ENCODE measurements at places on chromosomes 1 and 21.

GRCh38 chr1:180247061-180247460 lies 17.0 kb downstream of the LHX4 start:
- no peak for DNase-seq

DNA sequence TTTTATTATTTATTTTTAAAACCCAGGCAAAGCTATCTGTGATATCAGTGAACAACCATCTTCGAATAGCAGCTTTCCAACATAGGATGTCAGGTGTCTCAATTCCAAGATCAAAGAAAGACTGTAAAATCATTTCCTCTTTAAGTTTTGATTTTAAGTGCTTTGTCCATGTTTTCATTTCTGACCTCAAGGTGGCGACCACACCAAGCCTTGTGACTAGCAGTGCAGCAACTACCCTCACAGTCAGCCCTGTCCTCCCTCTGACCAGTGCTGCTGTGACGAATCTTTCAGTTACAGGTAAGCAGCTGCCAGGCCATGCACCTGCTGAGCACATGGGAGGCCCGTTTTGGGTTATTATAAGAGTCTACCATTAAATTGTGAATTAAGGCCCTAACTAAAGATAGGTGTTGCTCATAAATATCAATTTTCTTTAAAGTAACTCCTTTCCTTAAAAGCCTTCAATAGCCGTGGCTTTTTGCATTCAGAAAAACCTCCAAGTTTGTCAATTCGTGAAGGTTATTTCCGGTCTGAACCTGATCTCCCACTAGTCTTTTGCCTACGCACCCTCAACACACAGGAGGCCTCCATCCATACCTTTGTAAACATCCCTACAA lies 117.0 kb downstream of the CD247 start:
- DNase-seq, result no peak

GRCh38 chr1:220983877-220984635 lies 104.8 kb downstream of the HLX start:
- no peak for DNase-seq

DNA sequence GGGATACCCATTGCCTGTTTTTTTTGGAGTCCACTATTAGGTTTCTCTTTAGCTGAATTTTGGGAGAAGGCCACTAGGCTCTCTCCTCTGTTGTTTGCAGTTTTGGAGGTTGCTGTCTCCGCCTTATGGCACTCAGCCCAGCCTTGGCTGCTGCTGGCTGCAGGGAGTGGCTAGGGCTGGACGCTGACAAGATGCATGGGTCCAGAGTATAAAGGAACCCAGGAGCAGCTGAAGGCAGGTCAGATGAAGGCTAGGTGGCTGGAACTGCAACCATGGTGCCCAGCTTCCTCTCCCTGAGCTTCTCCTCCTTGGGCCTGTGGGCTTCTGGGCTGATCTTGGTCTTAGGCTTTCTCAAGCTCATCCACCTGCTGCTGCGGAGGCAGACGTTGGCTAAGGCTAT lies at the start of gene CYP4B1:
TSS of gene CYP4B1 (plus strand) at position 237 of the 400 bp plus-strand sequence. CDS start at position 273, 36 bp downstream.
- DNase-seq, result no peak

- DNase-seq, result no peak
These were observed 255.9 kb upstream of the KIAA0040 start for GRCh38 chr1:175448467-175448866.

DNA sequence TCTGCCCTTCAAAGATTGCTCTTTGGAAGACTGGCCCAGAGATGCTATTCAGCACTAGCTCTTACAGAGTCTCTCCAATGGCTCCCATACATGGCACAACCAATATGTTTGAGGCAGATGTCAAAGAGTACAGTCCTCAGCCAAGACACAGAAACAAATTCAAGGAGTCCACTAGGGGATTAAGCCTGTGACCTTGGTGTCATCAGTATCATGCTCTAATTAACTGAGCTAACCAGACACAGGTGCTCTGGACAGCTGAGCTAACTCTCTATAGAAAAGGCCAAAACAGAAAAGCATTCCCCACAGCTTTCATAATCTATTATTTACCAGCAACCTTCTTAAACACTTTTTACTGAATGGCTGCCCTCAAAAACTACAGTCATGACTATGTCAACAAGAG lies 666.0 kb upstream of the PLXNA2 start:
- no peak for DNase-seq

DNA sequence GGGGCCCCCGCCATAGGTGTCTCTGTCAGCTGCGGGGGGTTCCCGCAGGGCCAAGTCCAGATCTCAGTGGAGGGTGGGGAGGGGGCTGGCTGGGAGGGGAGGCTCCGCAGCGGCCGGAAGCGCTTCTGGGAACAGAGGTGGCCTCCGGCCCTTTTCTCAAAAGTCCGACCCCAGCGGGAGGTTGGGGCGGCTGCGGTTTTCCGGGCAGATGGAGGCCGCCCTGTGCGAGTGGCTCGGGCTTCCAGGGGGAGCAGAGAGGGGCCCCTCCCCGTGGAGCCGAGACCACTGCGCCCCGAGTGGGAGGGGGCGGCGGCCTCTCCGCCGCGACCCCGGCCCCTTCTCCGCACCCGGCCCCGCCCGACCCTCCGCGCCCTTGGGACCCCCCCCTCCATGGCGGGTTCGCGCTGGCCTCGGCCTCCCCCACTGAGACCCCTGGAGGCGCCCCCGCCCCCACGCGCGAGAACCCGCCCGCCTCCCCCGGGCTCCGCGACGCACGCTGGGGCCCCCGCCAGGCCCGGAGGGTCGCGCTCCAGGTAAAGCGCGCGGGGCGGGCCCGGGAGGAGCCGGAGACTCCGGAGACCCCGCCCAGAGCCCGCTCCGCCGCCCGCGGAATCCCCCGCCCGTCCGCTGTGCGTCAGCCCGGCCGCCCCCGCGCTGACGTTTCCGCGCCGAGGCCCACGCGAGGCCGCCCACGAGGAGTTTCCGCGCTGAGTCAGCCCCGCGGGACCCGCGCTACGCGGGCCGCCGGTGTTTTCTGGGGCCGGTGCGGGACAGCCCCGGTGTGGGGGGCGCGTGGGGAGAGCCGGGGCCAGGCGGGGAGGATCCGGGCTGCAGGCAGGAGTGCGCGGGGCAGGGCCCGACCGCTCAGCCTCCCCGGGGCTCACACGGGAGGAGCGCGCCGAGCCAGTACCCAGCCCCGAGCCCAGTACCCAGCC lies 5.2 kb downstream of the TNFRSF18 start:
- no peak for DNase-seq

- DNase-seq, result no peak
These were observed 29.0 kb downstream of the ZSWIM5 start for GRCh38 chr1:45177452-45177851.

DNA sequence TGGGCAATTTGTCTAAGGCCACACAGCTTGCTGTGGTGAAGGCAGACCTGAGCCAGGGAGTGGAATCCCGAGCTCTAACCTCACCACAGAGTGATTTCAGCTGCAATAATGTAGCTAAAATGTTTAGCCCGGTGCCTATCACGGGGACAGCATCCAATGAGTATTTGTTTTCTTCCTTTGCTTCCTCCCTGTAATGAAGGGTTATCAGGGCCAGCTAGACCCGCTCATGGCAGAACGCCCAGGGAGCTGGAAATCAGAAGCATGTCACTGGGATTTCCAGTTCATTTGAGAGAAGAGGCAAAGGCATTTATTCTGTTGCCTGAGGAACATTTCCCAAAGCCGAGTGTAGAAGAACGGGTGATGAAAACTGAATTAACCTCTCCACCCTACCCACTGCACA lies 183.1 kb downstream of the ZSCAN20 start:
- DNase-seq, result no peak

DNA sequence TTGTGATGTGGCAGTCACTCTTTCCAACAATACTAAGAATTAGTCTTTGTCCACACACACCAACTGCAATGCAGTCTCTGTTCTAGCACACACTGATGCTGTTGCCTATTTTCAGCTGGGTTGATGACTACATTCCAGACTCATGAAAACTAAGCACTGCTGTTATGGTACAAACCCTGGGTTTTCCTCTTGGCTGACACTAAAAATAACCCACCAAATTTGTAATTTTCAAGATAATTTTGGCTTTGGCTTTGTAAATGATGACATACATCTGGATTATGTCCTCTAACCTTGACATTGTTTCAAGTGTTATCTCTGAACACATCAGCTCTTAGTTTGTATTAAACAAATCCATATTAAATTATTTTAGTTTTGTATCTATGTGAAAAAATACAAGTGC lies 444.8 kb downstream of the PTPRC start:
- DNase-seq, result no peak

DNA sequence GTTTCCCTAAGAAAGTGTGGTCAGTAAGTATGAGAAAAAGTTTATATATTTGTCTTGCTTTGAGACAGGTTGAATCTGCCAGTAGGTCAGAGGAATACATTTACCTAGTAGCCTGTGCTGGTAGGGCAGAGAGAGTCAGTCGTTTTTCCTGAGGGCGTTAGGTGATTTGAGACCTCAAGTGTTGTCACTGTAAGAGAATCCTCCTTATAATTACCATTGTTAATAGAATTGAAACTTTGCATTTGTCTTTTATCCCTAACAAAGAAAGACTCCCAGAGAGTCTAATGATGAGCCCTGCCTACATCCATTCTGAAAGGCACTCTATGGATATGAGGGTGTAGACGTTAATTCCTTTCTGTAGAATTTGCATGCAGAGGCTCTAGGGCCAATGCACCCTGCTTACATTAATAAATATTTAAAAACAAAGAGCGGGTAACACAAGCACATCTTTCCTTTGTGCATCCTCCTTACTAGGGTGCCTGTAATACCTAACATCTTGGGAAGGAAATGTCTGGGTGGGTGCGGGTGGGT lies 16.4 kb downstream of the PBX1 start:
- DNase-seq, result no peak

GRCh38 chr1:199123615-199124014 lies 484.8 kb downstream of the PTPRC start:
- DNase-seq, result no peak

Measured in NCI-H1436 treated with DMSO at 0.1 percent for 48 hours (cell line).